NCI-H2029 (cell line): ENCODE measurements at places on chromosomes 11 and 22.

- no peak for DNase-seq
Observed at GRCh38 chr11:114142707-114143106, 83.2 kb downstream of the ZBTB16 start.

- peak; percentile 51 for DNase-seq
Observed at GRCh38 chr22:34427436-34427835, 507.2 kb upstream of the LARGE1 start.

DNA sequence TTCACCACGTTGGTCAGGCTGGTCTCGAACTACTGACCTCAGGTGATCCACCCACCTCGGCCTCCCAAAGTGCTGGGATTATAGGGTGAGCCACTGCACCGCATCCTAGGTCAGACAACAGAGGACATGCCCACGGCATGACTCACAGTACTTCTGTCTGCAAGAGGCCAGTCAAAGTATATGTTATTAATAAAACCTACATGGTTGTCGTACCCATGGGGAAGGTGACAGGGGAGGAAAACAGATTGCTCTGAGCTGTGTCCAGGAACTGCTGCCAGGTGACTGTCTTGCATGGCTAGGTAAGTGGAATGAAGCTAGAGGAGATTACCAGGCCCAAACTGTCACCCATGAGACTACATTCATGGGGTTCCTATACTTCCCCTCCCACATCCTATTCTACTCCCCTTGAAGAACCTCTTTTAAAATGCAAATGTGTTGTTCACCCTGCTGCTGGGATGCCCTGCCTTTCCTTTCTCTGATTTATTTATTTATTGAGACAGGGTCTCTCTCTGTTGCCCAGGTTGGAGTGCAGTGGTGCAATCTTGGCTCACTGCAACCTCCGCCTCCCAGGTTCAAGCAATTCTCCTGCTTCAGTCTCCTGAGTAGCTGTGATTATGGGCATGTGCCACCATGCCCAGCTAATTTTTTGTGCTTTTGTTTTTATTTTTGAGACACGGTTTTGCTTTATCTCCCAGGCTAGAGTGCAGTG, 2.0 kb upstream of the NLRX1 start:
- DNase-seq: no peak

DNA sequence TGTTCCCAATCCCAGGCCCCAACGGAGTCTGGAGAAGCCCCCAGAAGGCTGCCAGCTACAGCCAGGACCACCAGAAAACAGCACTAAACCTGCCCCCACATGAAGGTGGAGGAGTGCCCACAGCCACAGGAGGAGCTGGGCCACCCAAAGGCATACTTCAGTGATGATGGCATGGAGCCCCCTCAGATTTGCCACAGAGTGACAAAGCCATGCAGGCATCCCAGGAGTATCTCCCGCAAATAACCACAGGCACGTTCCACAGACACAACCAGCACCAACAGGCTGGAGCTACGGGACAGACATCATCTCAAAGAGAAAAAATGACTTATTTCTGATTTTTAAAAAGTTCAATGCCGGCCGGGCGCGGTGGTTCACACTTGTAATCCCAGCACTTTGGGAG, 10.6 kb downstream of the CARS1 start:
- DNase-seq: no peak

DNA sequence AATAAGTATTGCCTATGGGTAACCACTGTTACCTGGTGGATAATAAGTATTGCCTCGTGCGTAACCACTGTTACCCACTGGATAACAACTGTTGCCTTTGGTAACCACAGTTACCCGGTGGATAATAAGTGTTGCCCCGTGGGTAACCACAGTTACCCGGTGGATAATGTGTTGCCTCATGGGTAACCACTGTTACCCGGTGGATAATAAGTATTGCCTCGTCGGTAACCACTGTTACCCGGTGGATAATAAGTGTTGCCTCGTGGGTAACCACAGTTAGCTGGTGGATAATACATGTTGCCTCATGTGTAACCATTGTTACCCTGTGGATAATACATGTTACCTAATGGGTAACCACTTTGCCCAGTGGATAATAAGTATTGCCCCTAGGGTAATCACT, 9.8 kb upstream of the NXPE4 start:
- DNase-seq: no peak

- no peak for DNase-seq
Observed at GRCh38 chr11:129298988-129299387, 76.7 kb upstream of the BARX2 start.

DNA sequence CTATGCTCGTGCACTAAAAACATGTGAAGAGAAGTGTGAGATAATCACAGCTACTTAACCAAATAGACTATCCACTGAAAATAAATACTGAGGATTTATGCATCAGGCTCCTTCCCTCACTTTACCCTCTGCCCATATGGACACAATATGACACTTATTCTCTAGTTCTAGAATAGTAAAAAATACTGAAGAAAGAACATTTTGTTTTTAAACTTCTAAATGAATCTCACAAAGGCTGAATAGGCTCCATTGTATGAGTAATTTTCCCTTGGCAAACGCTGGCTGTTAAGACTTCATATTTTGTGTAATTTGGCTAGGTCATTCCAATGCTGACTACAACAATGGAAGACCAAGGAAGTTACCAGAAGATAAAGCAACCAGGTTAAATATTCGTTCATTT, 9.9 kb downstream of the HPS5 start:
- DNase-seq: no peak
